ENCODE measurements at places on chromosomes 7 and 10. TPM values are rescaled to one million over a fixed set of nuclear protein-coding genes. Genes with fewer than 3 reads are reported as not detected.

ZNF783 gene
- polyA plus RNA-seq: 11.1 TPM

CCL26 gene
- polyA plus RNA-seq: 0.27 TPM

GPR26 gene
- 0.01 TPM for polyA plus RNA-seq

PIK3AP1 gene
- 8.6 TPM for polyA plus RNA-seq

IMMP2L gene
- polyA plus RNA-seq: 9.3 TPM

FOXK1 gene
- 8.5 TPM for polyA plus RNA-seq

CFAP58 gene
- 1.4 TPM for polyA plus RNA-seq

All from psoas muscle (tissue), 8 donors.